ENCODE measurements at places on chromosomes 12 and 14.

- DNase-seq = no peak
These were observed 7.4 kb downstream of the ABCD2 start for GRCh38 chr12:39612250-39612649.

GRCh38 chr14:25110106-25110505 lies 60.2 kb upstream of the STXBP6 start:
- no peak for DNase-seq

- no peak for DNase-seq
These were observed 29.6 kb upstream of the NTN4 start for GRCh38 chr12:95820096-95820703.

DNA sequence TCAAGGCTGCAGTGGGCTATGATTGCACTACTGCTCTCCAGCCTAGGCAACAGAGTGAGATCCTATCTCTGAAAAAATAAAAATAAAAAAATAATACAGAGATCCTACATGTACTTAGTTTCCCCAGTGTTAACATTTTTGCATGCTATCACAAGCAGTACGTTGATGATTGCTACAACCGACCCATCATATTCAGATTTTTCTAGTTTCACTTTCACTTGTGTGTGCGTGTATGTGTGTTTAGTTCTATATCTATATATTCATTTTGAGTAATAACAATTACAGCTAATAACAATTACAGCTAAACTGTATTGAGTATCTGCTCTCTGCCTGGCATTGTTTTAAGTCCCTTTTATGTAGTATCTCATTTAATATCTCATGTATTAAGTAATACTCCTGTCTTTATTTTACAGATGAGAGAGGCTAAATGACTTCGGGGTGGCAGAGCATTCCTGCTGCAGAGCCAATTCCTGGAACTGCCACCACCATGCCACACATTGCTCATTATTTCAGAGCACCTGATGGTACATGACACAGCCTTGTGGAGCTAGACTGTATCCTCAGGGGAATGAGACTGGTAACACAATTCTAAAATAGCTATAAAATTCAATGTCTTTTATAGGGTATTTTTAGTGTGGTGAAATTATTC lies 153.1 kb downstream of the BCAT1 start:
- no peak for DNase-seq

DNA sequence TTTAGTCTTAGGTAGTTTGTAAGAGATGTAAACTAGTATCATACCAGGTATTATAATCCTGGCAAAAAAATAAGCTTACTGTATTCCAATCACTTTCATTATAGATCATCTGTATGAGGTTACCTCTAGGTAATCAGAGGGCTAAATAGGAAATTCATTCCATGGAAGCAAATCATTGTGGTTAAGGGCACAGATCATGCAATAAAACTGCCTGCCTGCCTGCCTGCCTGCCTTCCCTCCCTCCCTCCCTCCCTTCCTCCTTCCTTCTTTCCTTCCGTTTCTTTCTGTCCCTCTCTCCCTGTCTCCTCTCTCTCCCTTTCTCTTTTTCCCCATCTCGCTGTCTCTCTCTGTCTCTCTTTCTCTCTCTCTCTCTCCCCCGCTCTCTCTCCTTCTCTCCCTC lies 3.2 kb upstream of the CLEC9A start:
- no peak for DNase-seq

GRCh38 chr12:51922762-51923505 lies 15.6 kb downstream of the ACVRL1 start:
- DNase-seq = no peak

DNA sequence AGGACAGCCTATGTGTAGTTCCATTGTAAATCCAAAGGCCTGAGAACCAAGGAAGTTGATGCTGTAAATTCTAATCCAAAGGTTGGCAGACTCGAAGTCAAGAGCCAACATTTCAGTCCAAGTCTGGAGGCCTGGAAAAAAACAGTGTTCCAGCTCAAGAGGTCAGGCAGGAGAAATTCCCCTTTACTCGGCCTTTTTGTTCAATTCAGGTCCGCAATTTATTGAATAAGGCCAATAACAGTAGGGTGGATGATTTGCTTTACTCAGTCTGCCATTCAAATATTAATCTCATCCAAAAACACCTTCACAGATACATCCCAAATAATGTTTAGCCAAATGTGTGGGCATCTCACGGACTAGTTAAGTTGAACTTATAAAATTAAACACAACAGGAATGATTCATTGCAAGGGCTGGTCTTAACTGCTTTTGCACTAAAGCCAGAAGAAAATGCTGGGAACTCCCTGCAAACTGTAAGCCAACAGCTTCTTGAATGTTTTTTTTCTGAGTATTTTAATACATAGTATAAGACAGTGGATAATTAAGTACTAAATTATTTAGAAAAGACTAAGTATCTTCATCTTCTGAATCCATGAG lies 197.4 kb upstream of the GARIN6 start:
- no peak for DNase-seq

- DNase-seq = peak; percentile 23
These were observed 108.9 kb downstream of the GPR135 start for GRCh38 chr14:59356312-59356711.

All from memory B cell (primary cell).